ENCODE measurements at places on chromosomes 16 and 17. TPM values are rescaled to one million over a fixed set of nuclear protein-coding genes. Genes with fewer than 3 reads are reported as not detected.

RPH3AL gene
- total RNA-seq, result 3.2 TPM

DNA sequence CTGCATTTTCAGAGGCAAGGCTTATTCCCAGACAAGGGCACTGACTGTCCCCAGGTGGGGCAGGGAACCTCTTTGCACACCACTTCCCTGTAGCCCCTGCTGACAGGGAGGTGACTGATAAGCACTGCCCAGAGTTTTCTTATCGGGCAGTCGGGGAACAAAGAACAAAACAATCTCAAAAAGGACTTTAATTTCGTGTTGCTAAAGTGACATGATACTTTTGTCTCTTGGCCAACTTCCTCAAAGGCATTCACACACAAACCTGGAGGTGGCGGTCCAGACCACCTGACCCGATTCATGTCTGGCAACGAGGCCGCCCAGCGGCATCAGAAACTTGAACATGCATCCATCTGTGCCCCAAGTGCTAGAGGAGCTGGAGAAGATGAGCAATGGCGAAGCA lies 28.9 kb downstream of the ZDHHC7 start:
- H3K4me3 ChIP-seq, result no peak overlapping the region
- no peak for DNase-seq
- H3K27ac ChIP-seq, result peak overlapping the region; percentile 57
- H3K4me1 ChIP-seq, result peaks cover 12% of the 10 kb centered on the region
- peaks cover 25% of the 10 kb centered on the region for H3K36me3 ChIP-seq
- H3K27me3 ChIP-seq, result no peaks in the 10 kb centered on the region

DNA sequence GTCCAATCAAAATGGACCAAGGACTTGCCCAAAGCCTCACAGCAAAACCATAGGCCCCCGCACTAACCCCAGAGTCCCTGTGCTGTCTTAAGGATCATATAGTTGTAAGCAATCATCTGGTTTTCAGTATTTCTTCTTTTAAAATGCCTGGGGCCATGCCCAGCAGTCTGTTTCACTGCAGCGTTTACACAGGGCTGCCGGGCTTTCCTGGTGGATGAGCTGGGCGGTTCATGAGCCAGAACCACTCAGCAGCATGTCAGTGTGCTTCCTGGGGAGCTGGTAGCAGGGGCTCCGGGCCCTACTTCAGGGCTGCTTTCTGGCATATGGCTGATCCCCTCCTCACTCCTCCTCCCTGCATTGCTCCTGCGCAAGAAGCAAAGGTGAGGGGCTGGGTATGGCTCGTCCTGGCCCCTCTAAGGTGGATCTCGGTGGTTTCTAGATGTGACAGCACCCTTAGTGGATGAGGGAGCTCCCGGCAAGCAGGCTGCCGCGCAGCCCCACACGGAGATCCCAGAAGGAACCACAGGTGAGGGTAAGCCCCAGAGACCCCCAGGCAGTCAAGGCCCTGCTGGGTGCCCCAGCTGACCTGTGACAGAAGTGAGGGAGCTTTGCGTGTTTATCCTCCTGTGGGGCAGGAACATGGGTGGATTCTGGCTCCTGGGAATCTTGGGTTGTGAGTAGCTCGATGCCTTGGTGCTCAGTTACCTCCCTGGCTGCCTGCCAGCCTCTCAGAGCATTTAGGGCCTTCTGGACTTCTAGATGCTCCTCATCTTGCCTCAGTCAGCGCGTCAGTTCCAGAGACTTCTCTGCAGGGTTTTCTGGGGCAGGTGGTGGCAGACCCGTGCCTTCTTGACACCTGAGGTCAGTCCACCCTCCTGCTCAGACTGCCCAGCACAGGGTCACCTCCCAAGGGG lies 24.8 kb upstream of the STH start:
- H3K4me3 ChIP-seq, result no peak overlapping the region
- no peaks in the 10 kb centered on the region for H3K36me3 ChIP-seq
- no peak overlapping the region for H3K27ac ChIP-seq

GRCh38 chr16:77434530-77435271 lies at the start of gene ADAMTS18:
Gene ADAMTS18, minus strand, starts transcription at chr16:77435034. Its CDS starts 339 bp downstream, at chr16:77434695.
- H3K27ac ChIP-seq, result no peak within 1 kb of the TSS
- DNase-seq, result no peak
- H3K36me3 ChIP-seq, result no peaks in the 10 kb centered on the region
- H3K27me3 ChIP-seq, result peaks cover 46% of the 10 kb centered on the region
- H3K4me1 ChIP-seq, result no peaks in the 10 kb centered on the region

SOST gene
- total RNA-seq, result not detected

GRCh38 chr17:57868007-57868909 lies 18.4 kb upstream of the MRPS23 start:
- H3K27me3 ChIP-seq, result peaks cover 17% of the 10 kb centered on the region
- H3K36me3 ChIP-seq, result no peaks in the 10 kb centered on the region
- H3K27ac ChIP-seq, result peak overlapping the region; percentile 80
- H3K4me1 ChIP-seq, result peaks cover 26% of the 10 kb centered on the region

DNA sequence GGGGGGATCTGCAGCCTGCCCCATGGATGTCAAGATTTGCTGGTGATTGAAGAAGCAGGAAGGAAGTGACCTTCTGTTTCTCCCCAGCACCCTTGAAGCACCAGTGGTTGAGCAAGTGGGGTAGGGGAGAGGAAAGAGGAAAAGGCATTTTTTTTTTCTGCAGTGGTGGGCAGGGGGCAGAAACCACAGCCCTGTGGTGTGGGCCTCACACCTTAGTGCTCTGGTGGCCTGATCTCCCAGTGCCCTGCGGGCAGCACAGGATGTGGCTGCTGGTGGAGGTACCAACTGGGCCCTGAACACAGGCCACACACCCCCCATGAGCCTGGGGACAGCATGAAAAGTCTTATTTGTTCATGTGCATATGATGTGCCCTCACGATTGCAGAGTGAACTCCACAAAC lies 7.1 kb downstream of the ITGAD start:
- H3K4me1 ChIP-seq, result peaks cover 18% of the 10 kb centered on the region
- no peaks in the 10 kb centered on the region for H3K27me3 ChIP-seq
- H3K4me3 ChIP-seq, result no peak overlapping the region
- peak; percentile 12 for DNase-seq
- peaks cover 13% of the 10 kb centered on the region for H3K36me3 ChIP-seq

ARHGAP44 gene
- 0.37 TPM for total RNA-seq

DNA sequence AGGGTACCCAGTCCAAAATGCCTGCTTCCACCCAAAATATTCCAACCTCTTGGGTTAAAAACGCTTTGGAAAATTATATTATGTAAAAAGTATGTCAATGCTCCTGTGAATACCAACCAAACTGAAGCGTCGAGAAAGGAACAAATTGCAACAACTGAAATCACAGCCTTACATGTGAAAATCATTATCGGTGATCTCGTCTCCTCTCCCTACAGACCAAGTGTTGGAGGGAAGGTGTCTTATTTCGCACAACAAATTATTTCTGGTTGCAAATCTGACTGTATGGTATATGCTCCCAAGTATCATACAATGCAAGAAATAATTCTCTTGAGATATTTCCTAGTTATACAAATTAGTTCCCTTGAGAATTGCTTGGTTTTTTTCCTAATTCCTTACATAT lies 89.3 kb upstream of the CDYL2 start:
- no peaks in the 10 kb centered on the region for H3K36me3 ChIP-seq
- H3K27me3 ChIP-seq, result peaks cover 5% of the 10 kb centered on the region
- no peak for DNase-seq
- no peak overlapping the region for H3K27ac ChIP-seq
- no peaks in the 10 kb centered on the region for H3K4me1 ChIP-seq

- H3K4me3 ChIP-seq, result no peak overlapping the region
- no peak overlapping the region for H3K27ac ChIP-seq
- H3K36me3 ChIP-seq, result peaks cover 2% of the 10 kb centered on the region
- H3K4me1 ChIP-seq, result no peaks in the 10 kb centered on the region
- H3K27me3 ChIP-seq, result no peaks in the 10 kb centered on the region
Observed at GRCh38 chr17:15456972-15457722, 10.3 kb downstream of the CDRT4 start.

GRCh38 chr17:16870253-16871245 lies 101.4 kb downstream of the TNFRSF13B start:
- no peak for DNase-seq
- H3K4me3 ChIP-seq, result no peak overlapping the region
- no peaks in the 10 kb centered on the region for H3K4me1 ChIP-seq
- H3K27ac ChIP-seq, result no peak overlapping the region

GRCh38 chr17:72030067-72030899 lies 90.5 kb upstream of the SOX9 start:
- peak; percentile 12 for DNase-seq
- H3K27me3 ChIP-seq, result no peaks in the 10 kb centered on the region
- H3K27ac ChIP-seq, result no peak overlapping the region
- H3K36me3 ChIP-seq, result no peaks in the 10 kb centered on the region
- H3K4me1 ChIP-seq, result peaks cover 18% of the 10 kb centered on the region
- H3K4me3 ChIP-seq, result peak overlapping the region; percentile 45

GPR142 gene
- not detected for total RNA-seq

DNA sequence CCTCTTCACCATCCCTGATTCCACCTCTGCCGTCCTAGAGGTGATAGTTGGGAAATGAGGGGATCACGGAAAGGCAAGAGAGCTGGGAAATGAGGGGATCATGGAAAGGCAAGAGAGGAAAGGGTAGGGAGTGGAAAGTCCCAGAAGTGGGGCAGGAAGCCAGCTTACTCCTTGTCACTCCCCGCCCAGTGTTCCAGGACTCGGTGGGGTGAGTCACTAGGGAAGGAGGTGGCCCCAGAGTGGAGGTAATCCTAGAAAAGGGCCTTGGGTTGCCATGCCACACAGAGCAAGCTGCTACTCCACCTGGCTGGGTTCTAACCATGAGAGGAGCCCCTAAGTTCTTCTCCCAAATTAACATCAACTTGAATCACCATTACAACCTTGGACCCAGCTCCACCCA lies 14.8 kb downstream of the ALOXE3 start:
- no peak overlapping the region for H3K4me3 ChIP-seq
- no peak for DNase-seq
- peaks cover 3% of the 10 kb centered on the region for H3K4me1 ChIP-seq
- H3K36me3 ChIP-seq, result no peaks in the 10 kb centered on the region

GRCh38 chr17:79438058-79438457 lies 172.8 kb downstream of the RBFOX3 start:
- H3K4me1 ChIP-seq, result no peaks in the 10 kb centered on the region
- no peaks in the 10 kb centered on the region for H3K36me3 ChIP-seq
- H3K27me3 ChIP-seq, result no peaks in the 10 kb centered on the region
- DNase-seq, result no peak
- H3K27ac ChIP-seq, result no peak overlapping the region

GRCh38 chr17:15658296-15658695 lies 25.8 kb downstream of the TRIM16 start:
- peaks cover 8% of the 10 kb centered on the region for H3K4me1 ChIP-seq
- DNase-seq, result no peak
- no peaks in the 10 kb centered on the region for H3K36me3 ChIP-seq

- H3K27ac ChIP-seq, result no peak overlapping the region
- DNase-seq, result no peak
- H3K4me3 ChIP-seq, result no peak overlapping the region
- no peaks in the 10 kb centered on the region for H3K27me3 ChIP-seq
- H3K36me3 ChIP-seq, result peaks cover 3% of the 10 kb centered on the region
Observed at GRCh38 chr17:32497431-32498205, 10.8 kb downstream of the CDK5R1 start.

EXOC3L1 gene
- total RNA-seq, result not detected

SLC13A2 gene
- total RNA-seq, result not detected

- H3K4me3 ChIP-seq, result peak within 1 kb of the TSS; percentile 99
- peak within 1 kb of the TSS; percentile 92 for H3K27ac ChIP-seq
- peaks cover 49% of the 10 kb centered on the region for H3K36me3 ChIP-seq
- peak; percentile 93 for DNase-seq
- peaks cover 61% of the 10 kb centered on the region for H3K4me1 ChIP-seq
Observed at GRCh38 chr16:30472328-30472942, at the start of gene ITGAL. Gene ITGAL, plus strand, starts transcription at chr16:30472742. Its CDS starts 96 bp downstream, at chr16:30472838.

Data from activated CD4-positive, alpha-beta T cell treated with anti-CD3 and anti-CD28 coated beads, Interleukin-2, amount 10 ng/mL, durations not matched to agents 7 days and 5 days (primary cell).